PC-3 (cell line): ENCODE measurements at places on chromosomes 6 and 20. TPM values are rescaled to one million over a fixed set of nuclear protein-coding genes. Genes with fewer than 3 reads are reported as not detected.
A peak's percentile ranks its signal among the peaks of the same experiment; 100 is the strongest.

DNA sequence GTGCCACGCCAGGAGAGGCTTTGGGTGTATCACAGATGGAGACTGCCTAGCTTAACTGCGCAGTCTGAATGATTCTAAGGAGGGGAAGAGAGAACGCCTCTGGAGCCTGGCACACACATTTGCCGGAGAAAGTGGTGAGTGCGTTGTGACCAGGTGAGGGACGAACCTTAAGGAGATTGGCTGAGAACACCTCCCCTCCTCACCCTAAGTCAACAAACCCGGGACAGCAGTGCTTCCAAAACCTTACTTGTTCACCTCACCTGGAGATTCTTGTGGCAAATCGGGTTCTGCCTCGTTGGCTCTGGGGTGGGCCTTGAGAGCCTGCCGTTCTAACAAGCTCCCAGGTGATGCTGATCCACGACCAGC is 9.4 kb downstream of the SYNJ2 start:
- no peak for DNase-seq
- H3K4me3 ChIP-seq = no peak overlapping the region
- no peaks in the 10 kb centered on the region for H3K27me3 ChIP-seq
- peaks cover 34% of the 10 kb centered on the region for H3K4me1 ChIP-seq

DNA sequence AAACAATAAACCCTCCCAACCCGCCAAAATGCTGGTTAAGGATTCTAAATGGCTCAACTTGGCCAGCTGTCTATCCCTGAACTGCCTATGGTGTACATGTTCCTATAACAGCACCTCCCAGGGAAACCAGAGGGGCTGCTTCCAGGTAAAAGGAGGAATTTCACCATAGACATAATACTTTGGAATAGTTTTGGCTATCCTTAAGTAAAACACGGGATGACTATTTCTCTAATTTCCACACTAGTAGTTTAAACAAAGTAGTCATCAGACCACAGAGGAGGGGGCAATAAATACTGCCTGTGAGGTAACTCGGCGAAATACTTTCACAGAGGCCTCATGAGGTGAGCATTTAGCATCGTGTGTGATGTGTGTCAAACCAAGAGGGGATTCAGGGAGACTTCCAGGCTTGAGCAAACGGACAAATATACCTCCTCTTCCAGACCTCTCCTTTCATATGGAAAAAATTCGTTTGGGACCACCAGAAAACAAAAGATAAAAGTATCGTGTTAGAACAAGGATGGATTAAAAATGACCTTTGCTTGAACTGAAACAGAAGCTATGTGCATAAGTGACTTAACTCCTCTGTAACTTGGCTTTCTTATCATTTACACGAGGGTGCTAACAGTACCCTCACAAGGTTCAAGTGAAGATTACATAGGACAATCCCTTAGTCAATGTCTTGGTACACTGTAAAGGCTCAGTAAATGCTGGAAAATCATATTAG is 1.0 kb upstream of the XRN2 start:
- no peaks in the 10 kb centered on the region for H3K36me3 ChIP-seq

DNA sequence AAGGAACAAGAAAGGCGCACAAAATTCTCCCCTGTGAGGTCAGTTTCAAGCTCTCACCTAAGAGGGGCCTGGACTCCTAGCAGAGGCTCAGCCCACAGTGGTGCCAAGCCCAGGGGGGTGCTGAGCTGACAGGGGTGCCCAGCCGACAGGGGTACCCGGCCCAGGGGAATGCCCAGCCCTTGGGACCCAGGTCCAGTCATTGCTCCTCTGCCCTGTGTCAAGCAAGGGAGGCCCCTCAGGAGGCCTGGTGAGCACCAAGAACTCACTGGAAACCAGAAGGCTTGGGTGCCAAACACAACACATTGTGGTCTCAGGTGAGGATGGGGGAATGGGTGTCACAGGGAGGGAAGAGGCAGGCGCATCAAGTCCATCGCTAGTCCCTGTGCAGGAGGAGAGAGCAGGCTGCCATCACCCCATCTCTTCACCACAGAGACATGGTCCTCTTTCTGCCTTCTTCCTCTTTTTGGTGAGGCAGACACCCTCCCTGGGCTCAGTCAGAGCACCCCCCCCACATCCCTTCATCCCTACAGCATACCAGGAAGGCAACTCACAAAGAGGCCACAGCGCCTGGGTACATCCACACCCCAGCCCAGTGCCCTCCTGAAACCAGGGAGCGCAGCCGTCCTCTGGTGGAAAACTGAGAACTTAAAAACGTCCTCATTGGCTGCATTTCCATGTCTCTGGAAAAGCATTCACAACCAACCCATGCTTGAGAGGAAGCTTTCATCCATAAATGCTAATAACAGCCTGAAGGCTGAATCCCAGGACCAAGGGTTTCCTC is 111.3 kb downstream of the BANF2 start:
- no peak for DNase-seq
- H3K27me3 ChIP-seq = no peaks in the 10 kb centered on the region
- H3K36me3 ChIP-seq = no peaks in the 10 kb centered on the region
- H3K4me1 ChIP-seq = 0 out of 2 replicates have a peak, but pooled peaks cover 4% of the 10 kb centered on the region
- H3K27ac ChIP-seq = no peak overlapping the region

- no peak overlapping the region for H3K4me3 ChIP-seq
- H3K4me1 ChIP-seq = 0 out of 2 replicates have a peak, but pooled peaks cover 1% of the 10 kb centered on the region
- H3K27ac ChIP-seq = no peak overlapping the region
- no peaks in the 10 kb centered on the region for H3K27me3 ChIP-seq
- no peak for DNase-seq
- no peaks in the 10 kb centered on the region for H3K36me3 ChIP-seq
Observed at GRCh38 chr6:163331245-163331644, 83.3 kb upstream of the QKI start.

GRCh38 chr6:654136-654535 is 2.8 kb downstream of the HUS1B start:
- no peak overlapping the region for H3K4me3 ChIP-seq
- H3K27ac ChIP-seq = no peak overlapping the region
- H3K36me3 ChIP-seq = 0 out of 2 replicates have a peak, but pooled peaks cover 3% of the 10 kb centered on the region
- no peak for DNase-seq
- H3K4me1 ChIP-seq = no peaks in the 10 kb centered on the region

DNA sequence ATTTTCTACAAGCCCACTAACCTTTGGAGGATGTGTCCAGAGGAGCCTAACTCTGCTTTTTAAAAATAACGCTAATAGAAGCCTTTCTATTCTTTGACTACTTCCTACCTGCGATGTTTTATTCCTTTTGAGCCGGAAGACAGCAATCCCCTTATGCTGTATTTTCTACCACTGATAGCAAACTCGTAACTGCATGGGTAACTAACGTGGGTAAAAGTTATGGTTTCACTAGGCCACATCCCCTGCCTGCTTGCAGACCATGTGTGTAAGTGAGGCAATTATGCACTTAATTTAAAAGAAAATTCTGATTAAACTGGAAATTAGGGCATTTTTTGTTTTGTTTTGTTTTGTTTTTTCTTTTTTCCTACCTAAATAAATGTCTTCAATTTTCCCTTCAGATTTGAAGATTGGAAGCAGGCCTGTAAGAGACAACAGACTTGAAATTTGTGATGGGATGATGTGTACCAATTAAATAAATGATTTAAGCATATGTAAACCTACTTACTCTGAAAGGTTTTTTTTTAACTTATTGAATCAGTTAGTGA is 931 bp downstream of the UFL1 start:
- peaks cover 22% of the 10 kb centered on the region for H3K4me1 ChIP-seq
- peaks cover 7% of the 10 kb centered on the region; the same call in 1 of the 2 replicates for H3K36me3 ChIP-seq
- H3K27ac ChIP-seq = peak overlapping the region; percentile 76
- no peaks in the 10 kb centered on the region for H3K27me3 ChIP-seq
- peak overlapping the region; percentile 75 for H3K4me3 ChIP-seq

GRCh38 chr6:27791182-27791943 is 120.8 kb downstream of the OR2B2 start:
- no peaks in the 10 kb centered on the region for H3K36me3 ChIP-seq
- peak; percentile 92 for DNase-seq
- peak overlapping the region; percentile 94 for H3K4me3 ChIP-seq
- H3K27ac ChIP-seq = no peak overlapping the region
- H3K4me1 ChIP-seq = peaks cover 11% of the 10 kb centered on the region; the same call in 1 of the 2 replicates

DNA sequence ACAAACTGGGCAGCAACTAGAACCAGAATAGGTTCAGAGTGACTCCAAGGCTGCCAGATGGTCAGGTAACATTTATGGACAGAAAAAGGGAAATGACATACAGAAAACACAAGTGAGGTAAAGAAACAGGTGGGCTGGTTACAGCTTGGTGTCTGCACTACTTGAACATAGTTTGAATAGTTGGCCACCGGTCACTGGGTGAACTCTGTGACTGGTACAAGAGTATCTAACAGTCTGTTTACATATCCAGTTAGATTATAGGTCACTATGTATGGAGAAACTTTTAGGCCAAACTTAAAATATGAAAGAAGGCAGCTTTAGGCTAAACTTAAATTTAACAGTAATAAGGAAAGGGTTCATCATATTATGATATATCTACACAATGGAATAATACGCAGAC is 32.9 kb downstream of the LCA5 start:
- no peaks in the 10 kb centered on the region for H3K36me3 ChIP-seq
- H3K27ac ChIP-seq = no peak overlapping the region
- H3K27me3 ChIP-seq = no peaks in the 10 kb centered on the region

DNA sequence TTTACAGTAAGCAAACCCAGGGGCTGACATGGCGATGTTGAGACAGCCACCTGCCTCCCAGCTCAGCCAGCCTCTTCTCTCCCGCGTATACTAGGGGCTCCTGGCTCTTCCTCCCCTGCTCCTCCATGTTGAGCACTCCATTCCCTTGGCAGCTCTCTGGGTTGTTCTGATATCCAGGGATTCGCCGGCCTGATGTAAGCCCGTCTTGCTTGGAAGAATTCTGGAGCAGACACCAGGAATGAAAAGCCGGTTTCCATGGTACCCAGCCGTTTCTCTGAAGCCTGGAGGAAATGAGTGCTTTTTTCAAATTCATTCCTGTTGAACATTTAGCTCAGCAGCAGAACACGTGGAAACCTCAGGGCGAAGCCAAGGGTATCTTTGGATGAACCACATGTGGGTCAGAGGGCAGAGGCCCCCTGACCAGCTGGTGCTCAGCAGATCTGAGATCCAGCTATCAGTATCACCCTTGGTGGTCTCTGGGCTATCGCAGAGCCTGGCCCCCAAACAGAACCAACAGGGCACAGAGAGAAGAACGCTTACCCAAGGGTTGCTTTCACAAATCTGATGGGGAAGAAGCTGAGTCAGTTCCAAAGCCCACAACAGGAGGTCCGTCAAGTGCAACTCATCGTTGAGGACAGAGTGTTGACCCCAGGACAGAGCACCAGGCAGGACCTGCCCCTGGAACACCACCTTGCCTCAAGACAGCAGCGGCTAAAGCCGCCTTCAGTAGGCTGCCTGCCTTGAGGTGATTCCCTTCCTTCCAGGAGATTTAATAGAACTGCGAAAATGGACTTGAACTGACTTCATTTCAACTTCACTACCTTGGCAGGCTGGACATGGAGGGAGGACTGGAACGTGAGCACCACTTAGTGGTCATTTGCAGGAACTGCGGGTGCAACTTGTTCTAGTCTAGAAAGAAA is 96.1 kb upstream of the RIN2 start:
- H3K27ac ChIP-seq = no peak overlapping the region
- peaks cover 72% of the 10 kb centered on the region for H3K27me3 ChIP-seq
- H3K4me1 ChIP-seq = no peaks in the 10 kb centered on the region
- H3K36me3 ChIP-seq = no peaks in the 10 kb centered on the region
- DNase-seq = peak; percentile 91
- no peak overlapping the region for H3K4me3 ChIP-seq

DNA sequence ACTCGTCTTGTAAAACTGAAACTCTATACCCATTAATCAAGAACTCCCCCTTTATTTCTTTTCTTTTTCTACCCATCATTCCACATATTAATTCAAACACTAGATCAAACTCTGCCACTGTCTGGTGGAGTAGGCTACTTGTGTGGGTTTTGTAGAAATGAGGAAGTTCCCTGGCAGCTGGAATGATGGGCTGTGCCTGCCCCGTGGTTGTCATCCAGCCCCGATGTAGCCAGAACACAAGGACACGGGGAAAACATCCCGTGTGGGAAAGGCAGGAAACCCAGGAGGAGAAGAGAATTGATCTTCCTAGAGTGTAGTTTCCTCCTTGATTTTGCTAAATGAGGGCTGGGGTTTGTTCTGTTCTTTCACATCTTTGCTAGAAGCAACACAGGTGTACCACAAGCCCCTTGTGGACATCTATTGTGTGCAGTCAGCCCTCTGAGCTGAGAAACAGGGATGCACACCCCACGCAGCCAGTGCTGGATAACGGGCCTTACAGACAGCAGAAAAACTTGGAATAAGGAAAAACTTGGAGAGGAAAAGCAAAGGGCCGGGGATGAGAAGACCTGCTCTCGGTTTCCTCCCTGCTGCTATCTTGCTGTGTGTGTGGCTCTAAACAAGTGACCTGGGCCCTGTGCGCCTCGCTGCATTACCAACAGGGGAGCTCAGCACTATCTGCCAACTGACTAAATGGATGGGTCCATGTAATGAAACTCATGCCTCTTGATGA is 88.0 kb downstream of the SCML4 start:
- DNase-seq = no peak
- no peak overlapping the region for H3K27ac ChIP-seq
- H3K4me1 ChIP-seq = no peaks in the 10 kb centered on the region
- peaks cover 88% of the 10 kb centered on the region for H3K27me3 ChIP-seq
- no peak overlapping the region for H3K4me3 ChIP-seq

- peaks cover 12% of the 10 kb centered on the region for H3K4me1 ChIP-seq
- no peak for DNase-seq
- H3K36me3 ChIP-seq = no peaks in the 10 kb centered on the region; the same call in 1 of the 2 replicates
- H3K4me3 ChIP-seq = peak overlapping the region; percentile 96
- no peaks in the 10 kb centered on the region for H3K27me3 ChIP-seq
Observed at GRCh38 chr6:53349209-53349693, 501 bp upstream of the ELOVL5 start.

GRCh38 chr6:105748737-105749161 is 337.4 kb upstream of the PRDM1 start:
- no peaks in the 10 kb centered on the region for H3K27me3 ChIP-seq
- peak; percentile 51 for DNase-seq
- H3K4me1 ChIP-seq = peaks cover 30% of the 10 kb centered on the region
- H3K4me3 ChIP-seq = no peak overlapping the region

The CST4 gene
- total RNA-seq = 0.98 TPM in 1 of 2 replicates, not detected in the other

The LY86 gene
- total RNA-seq = not detected in 2 replicates

The NOTCH4 gene
- 1.7 and 1.8 TPM in 2 replicates for total RNA-seq

The GRIK2 gene
- 0.55 and 2.8 TPM in 2 replicates for total RNA-seq

The LY6G6C gene
- 0.22 TPM in 1 of 2 replicates, not detected in the other for total RNA-seq

The MYMX gene
- not detected in 2 replicates for total RNA-seq

The EYA2 gene
- total RNA-seq = 0.29 and 0.33 TPM in 2 replicates

The RAMACL gene
- total RNA-seq = 0.26 and 0.92 TPM in 2 replicates

The KCNK16 gene
- not detected in 2 replicates for total RNA-seq

The TBC1D20 gene
- 24.2 and 26.3 TPM in 2 replicates for total RNA-seq

The ALDH8A1 gene
- 1.7 and 1.9 TPM in 2 replicates for total RNA-seq

The ULBP1 gene
- 0.86 and 0.87 TPM in 2 replicates for total RNA-seq
